ENCODE measurements at places on chromosomes 7 and 10.

GRCh38 chr7:70343519-70343918, 745.2 kb downstream of the AUTS2 start:
- DNase-seq: no peak

GRCh38 chr7:36406156-36406555, 16.5 kb downstream of the ANLN start:
- no peak for DNase-seq

DNA sequence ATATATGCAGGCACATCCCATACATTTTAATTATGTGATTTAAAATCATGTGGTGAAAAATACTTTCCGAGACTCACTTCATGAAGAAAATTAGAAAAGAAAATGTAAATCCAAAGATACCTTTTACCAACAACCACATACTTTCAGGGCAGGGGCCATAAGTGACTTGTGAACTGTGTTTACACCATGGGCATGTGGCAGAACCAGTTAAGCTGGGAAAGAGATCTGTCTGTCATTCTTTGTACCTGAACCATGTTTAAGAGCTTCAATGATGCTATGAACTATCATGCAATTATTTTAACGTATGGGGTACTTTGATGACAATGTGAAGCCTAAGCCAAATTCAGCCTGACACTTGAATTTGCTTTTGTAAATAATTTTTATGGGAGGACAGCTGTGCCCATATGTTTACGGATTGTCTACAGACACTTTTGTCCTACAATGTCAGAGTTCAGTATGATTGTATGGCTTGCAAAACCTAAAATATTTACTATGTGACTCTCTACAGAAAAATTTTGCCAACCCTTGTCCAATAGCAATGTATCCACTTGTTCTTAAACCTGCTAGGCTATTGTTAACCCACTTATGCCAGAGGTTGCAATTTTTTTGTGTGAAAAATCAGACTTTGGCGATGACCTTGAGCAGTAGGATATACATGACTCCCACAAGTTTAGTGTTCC, 654.6 kb downstream of the TNS3 start:
- DNase-seq: no peak

DNA sequence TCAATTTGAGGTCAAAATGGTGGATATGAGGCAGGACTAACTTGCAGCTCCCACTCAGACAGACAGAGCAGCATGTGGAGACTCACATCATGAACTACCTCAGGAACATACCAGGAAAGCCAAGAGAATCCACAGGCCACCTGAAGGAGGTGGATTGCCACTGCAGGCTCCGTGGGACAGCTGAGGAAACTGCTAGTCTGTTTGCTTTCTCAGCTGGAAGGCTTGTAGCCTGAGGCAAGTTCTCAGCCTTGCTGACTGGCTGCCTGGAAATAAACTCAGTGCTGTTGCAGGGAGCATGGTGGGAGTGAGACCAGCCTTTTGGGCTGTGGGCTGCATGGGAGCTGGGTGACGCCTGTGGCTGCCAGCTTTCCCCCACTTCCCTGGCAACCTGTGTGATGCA, 202.9 kb downstream of the ZNF248 start:
- DNase-seq: no peak

DNA sequence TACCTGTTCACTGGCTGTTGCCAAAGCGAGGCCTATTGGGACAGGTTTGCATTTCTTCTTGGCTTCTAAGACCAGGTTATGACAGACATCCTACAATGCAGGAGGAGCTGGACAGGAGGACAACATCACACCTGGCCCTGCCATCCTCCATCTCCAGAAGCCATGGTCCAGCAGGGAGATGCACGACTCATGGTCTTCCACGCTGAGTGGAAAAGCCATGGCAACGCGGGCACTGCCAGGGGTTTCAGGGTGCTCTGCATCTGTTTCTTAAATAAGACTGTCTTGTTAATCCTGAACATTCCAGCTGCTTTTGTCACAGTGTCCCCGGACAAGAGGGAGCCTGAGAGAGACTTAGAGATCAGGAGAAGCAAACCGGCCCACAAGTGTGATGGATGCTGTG, 40.3 kb downstream of the CLRN3 start:
- DNase-seq: no peak

- no peak for DNase-seq
Measured at GRCh38 chr10:31395695-31396094, 76.7 kb downstream of the ZEB1 start.

DNA sequence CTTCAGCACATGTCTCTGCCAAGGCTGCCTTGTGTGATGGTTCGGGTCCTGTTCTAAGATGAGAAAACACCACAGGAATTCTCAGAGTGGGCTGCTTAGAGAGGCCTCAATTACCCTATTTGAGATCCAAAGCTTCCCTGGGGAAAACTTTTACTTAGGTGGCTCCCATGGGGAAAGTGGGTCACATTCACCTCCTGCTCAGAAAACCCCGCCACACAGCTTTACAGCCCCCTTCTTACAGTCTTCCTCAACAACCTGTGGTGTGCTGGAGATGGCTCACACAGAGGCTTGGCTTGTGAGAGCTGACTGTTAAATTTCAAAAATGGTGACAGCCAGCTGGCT, 36.6 kb upstream of the KCNIP2 start:
- DNase-seq: no peak

All from thoracic aorta (tissue), 2 donors.